ENCODE measurements at places on chromosomes 6 and 20. TPM values are rescaled to one million over a fixed set of nuclear protein-coding genes. Genes with fewer than 3 reads are reported as not detected.

Gene ZNF311
- 4.7 TPM for polyA plus RNA-seq

Gene CFAP61
- 0.42 TPM for polyA plus RNA-seq

Gene SRXN1
- 7.5 TPM for polyA plus RNA-seq

Gene SNX21
- polyA plus RNA-seq: 14.8 TPM

Gene UBE2C
- 2.5 TPM for polyA plus RNA-seq

Gene SLC17A3
- polyA plus RNA-seq: not detected

Gene LKAAEAR1
- polyA plus RNA-seq: 16.3 TPM

Gene TRAPPC3L
- polyA plus RNA-seq: not detected

Gene SLC17A9
- not detected for polyA plus RNA-seq

Gene FOXA2
- polyA plus RNA-seq: not detected

Gene ZNF391
- 2.5 TPM for polyA plus RNA-seq
